Aorta (tissue), 5 donors: ENCODE measurements at places on chromosomes 5 and 9.

- no peaks in the 10 kb centered on the region for H3K36me3 ChIP-seq
- H3K27me3 ChIP-seq = no peaks in the 10 kb centered on the region
Observed at GRCh38 chr9:33239921-33240320, at the start of gene SPINK4. Gene SPINK4 (plus strand): TSS chr9:33240167. CDS start chr9:33240209, 42 bp downstream.

- DNase-seq = no peak
- H3K27me3 ChIP-seq = no peaks in the 10 kb centered on the region
- no peaks in the 10 kb centered on the region for H3K4me1 ChIP-seq
- no peaks in the 10 kb centered on the region for H3K36me3 ChIP-seq
- H3K27ac ChIP-seq = peak overlapping the region; percentile 62
Observed at GRCh38 chr9:114233491-114234185, 78.3 kb downstream of the COL27A1 start.

GRCh38 chr9:29068461-29068860 lies 1495.2 kb upstream of the C9orf72 start:
- no peaks in the 10 kb centered on the region for H3K36me3 ChIP-seq
- no peak overlapping the region for H3K4me3 ChIP-seq
- DNase-seq = no peak
- no peaks in the 10 kb centered on the region for H3K4me1 ChIP-seq

GRCh38 chr5:108735790-108736189 lies 11.9 kb upstream of the FER start:
- no peaks in the 10 kb centered on the region for H3K27me3 ChIP-seq
- DNase-seq = no peak
- H3K4me3 ChIP-seq = no peak overlapping the region
- no peaks in the 10 kb centered on the region for H3K4me1 ChIP-seq
- no peak overlapping the region for H3K27ac ChIP-seq

GRCh38 chr5:72108202-72109061 lies 1.2 kb downstream of the MAP1B start:
- H3K4me1 ChIP-seq = no peaks in the 10 kb centered on the region
- DNase-seq = peak; percentile 90
- no peaks in the 10 kb centered on the region for H3K27me3 ChIP-seq
- H3K4me3 ChIP-seq = peak overlapping the region; percentile 96
- no peaks in the 10 kb centered on the region for H3K36me3 ChIP-seq

- no peaks in the 10 kb centered on the region for H3K27me3 ChIP-seq
- H3K27ac ChIP-seq = no peak overlapping the region
- no peaks in the 10 kb centered on the region for H3K36me3 ChIP-seq
Observed at GRCh38 chr9:76521244-76521681, 62.3 kb downstream of the GCNT1 start.

GRCh38 chr9:91415290-91415689 lies 8.3 kb downstream of the NFIL3 start:
- no peak overlapping the region for H3K4me3 ChIP-seq
- H3K4me1 ChIP-seq = peaks cover 6% of the 10 kb centered on the region
- no peaks in the 10 kb centered on the region for H3K36me3 ChIP-seq
- H3K27ac ChIP-seq = no peak overlapping the region
- H3K27me3 ChIP-seq = no peaks in the 10 kb centered on the region
- no peak for DNase-seq

DNA sequence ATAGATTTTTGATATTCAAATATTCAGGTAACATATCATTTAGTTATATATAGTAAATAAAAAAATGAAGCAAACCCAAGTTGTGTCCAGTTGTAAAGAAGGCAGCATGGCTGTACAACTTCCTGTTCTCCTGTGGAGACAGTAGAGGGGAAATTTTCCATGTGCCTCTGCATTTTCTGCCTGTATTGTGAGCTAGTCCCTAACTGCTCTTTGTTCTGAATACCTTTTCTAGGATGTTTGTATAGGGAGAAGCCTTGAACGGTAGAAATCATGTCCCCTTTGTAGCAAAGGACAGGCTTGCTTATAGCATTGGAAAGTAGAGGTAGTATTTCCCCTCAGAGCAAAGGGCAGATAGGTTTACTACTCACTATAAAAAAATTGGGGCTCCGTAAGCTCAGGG lies 13.3 kb upstream of the RPS23 start:
- no peaks in the 10 kb centered on the region for H3K36me3 ChIP-seq
- DNase-seq = no peak
- no peaks in the 10 kb centered on the region for H3K27me3 ChIP-seq
- H3K4me3 ChIP-seq = no peak overlapping the region

- H3K4me3 ChIP-seq = no peak overlapping the region
- H3K4me1 ChIP-seq = peaks cover 5% of the 10 kb centered on the region
- H3K27me3 ChIP-seq = no peaks in the 10 kb centered on the region
- no peak for DNase-seq
- H3K27ac ChIP-seq = no peak overlapping the region
Observed at GRCh38 chr9:125631391-125632085, 75.5 kb downstream of the MAPKAP1 start.

DNA sequence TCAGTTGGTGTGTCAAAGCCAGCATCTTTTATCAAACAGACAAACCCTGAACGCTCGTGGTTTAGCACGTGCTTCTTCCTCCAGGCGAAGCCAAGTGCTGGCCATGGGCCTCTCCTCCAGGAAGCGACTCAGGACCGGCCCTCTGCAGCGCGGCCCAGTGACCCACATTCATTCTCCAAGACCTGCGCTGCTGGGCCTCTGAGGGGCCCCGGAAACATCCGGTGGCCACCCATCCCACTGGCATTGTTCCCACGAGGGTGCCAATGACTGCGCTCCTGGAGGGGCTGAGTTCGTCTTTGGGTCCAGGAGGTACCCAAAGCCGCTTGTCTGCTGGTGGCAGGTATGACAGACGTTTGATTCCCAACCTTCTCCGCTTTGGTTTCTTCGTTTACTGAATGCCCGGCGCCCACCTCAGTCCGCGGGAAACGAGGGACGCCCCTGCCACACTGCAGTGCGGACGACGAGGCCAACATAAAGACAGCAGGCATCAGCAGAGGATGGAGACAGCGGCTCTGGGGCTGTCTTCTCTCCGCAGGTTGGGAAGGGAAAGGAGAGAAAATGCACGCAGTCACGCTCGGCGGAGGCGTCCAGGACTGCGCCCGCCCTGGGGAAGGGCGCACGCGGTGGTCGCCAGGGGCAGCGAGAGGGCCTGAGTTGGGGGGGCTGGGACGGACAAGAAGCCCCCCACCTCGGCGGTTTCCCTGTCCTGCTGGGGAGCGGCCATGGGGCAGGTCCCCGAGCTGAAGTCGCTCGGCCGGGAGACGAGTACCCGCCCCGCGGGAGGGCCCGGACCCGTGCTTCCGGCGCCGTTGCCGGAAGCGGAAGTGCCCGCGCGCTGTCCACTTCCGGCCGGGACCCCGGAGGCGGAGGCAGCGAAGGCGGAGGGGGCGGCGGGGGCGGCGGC lies at the start of gene EXOC3:
TSS of gene EXOC3 (plus strand) at position 842 of the 904 bp plus-strand sequence. CDS start 3,030 bp downstream, outside the sequence.
- DNase-seq = peak; percentile 82
- peak within 1 kb of the TSS; percentile 59 for H3K4me3 ChIP-seq
- no peak within 1 kb of the TSS for H3K27ac ChIP-seq
- H3K36me3 ChIP-seq = peaks cover 3% of the 10 kb centered on the region
- H3K27me3 ChIP-seq = no peaks in the 10 kb centered on the region

DNA sequence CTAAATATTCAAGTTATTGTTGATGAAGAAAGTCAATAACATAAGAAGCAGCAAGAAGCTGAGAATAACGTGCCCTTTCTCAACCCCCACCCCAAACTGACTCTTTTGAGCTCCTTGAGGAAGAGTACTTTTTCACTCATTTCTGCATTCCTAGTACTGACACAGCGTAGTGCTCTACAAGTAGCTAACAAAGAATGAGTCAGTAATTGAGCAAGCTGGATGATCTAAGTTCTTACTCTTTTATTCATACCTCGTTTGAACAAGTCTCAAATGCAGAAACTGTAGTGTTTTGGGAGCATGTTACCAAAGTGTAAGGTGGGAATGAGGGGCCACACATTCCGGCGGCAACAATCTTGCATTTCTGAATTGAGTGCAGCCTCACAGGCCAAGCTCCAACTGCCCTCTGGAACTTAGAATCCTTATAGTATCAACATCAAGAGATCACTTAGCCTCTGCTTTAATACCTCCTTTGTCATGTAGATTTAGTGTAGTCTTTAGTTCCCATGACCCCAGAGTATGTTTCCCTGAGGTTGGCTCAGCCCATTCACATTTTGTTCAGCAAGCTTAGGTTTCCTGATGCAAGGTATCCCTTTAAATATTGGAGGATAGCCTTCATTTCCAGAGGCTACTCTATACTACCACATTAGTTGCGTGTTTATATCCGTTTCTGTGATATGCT lies 152.0 kb downstream of the PRR16 start:
- DNase-seq = no peak
- no peaks in the 10 kb centered on the region for H3K36me3 ChIP-seq
- no peaks in the 10 kb centered on the region for H3K27me3 ChIP-seq
- no peak overlapping the region for H3K4me3 ChIP-seq
- no peak overlapping the region for H3K27ac ChIP-seq

DNA sequence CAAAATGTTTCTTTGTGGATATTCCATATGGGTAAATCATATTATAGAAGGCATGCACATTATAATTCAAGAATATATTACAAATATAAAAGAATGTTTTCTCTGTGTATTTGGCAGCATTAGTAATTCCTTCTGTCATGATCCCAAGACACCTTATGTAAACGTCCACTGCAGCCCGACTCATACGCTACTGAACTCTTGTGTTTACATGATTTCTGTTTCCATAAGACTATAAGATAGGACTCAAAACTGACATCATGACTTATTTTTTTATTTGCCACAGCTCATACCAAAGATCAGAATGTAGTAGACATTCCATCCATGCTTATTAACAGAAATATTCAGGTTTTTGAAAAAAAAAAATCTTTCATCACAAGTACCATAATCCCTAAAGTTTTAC lies 234.1 kb downstream of the AP3B1 start:
- H3K4me3 ChIP-seq = no peak overlapping the region
- no peaks in the 10 kb centered on the region for H3K36me3 ChIP-seq
- H3K27me3 ChIP-seq = no peaks in the 10 kb centered on the region
- DNase-seq = no peak

DNA sequence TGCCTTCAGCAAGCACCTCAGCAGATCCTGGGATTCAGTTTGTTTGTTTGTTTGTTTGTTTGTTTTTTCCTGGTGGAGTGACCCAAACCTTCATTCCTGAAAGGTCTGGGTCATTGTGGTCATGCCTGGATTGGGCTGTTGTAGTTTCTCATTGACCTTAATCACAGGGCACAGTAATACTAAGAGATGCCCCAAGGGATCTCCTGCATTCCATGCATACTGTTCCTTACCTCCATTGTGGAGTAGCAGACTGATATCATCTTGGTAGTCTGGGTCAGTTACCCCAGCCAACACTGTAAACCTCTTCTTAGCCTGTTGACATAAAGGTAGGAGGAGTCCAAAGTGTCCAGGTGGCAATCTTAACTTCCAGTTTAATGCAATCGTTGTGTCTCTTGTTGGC lies 1466.7 kb upstream of the CDH9 start:
- no peaks in the 10 kb centered on the region for H3K4me1 ChIP-seq
- H3K27ac ChIP-seq = no peak overlapping the region
- no peaks in the 10 kb centered on the region for H3K27me3 ChIP-seq
- H3K36me3 ChIP-seq = no peaks in the 10 kb centered on the region
- no peak for DNase-seq

GRCh38 chr5:88821161-88821560 lies 61.8 kb downstream of the MEF2C start:
- no peak overlapping the region for H3K4me3 ChIP-seq
- H3K27ac ChIP-seq = no peak overlapping the region
- H3K27me3 ChIP-seq = no peaks in the 10 kb centered on the region
- no peak for DNase-seq

- no peaks in the 10 kb centered on the region for H3K4me1 ChIP-seq
- no peak within 1 kb of the TSS for H3K27ac ChIP-seq
- no peaks in the 10 kb centered on the region for H3K36me3 ChIP-seq
- no peak within 1 kb of the TSS for H3K4me3 ChIP-seq
- DNase-seq = peak; percentile 41
Observed at GRCh38 chr9:19788614-19789271, at the start of gene SLC24A2. Gene SLC24A2 (minus strand): TSS chr9:19789037.

GRCh38 chr5:40497573-40497972 lies 182.1 kb upstream of the PTGER4 start:
- no peak overlapping the region for H3K27ac ChIP-seq
- no peaks in the 10 kb centered on the region for H3K4me1 ChIP-seq
- no peaks in the 10 kb centered on the region for H3K27me3 ChIP-seq
- H3K36me3 ChIP-seq = no peaks in the 10 kb centered on the region
- no peak overlapping the region for H3K4me3 ChIP-seq

- H3K4me3 ChIP-seq = no peak overlapping the region
- H3K36me3 ChIP-seq = no peaks in the 10 kb centered on the region
- no peak overlapping the region for H3K27ac ChIP-seq
- no peak for DNase-seq
- H3K4me1 ChIP-seq = no peaks in the 10 kb centered on the region
Observed at GRCh38 chr9:4510546-4511322, 20.5 kb downstream of the SLC1A1 start.

GRCh38 chr9:72205513-72205912 lies 56.3 kb downstream of the GDA start:
- no peak overlapping the region for H3K27ac ChIP-seq
- no peaks in the 10 kb centered on the region for H3K27me3 ChIP-seq
- no peak for DNase-seq
- no peaks in the 10 kb centered on the region for H3K36me3 ChIP-seq
- H3K4me3 ChIP-seq = no peak overlapping the region
- H3K4me1 ChIP-seq = no peaks in the 10 kb centered on the region

- no peak overlapping the region for H3K27ac ChIP-seq
- no peak overlapping the region for H3K4me3 ChIP-seq
- no peak for DNase-seq
- H3K27me3 ChIP-seq = no peaks in the 10 kb centered on the region
- H3K4me1 ChIP-seq = no peaks in the 10 kb centered on the region
Observed at GRCh38 chr5:79032031-79032695, 37.3 kb downstream of the DMGDH start.

GRCh38 chr9:77759391-77759790 lies 111.3 kb upstream of the GNA14 start:
- no peak for DNase-seq
- no peak overlapping the region for H3K27ac ChIP-seq
- no peaks in the 10 kb centered on the region for H3K36me3 ChIP-seq
- no peaks in the 10 kb centered on the region for H3K4me1 ChIP-seq
- no peaks in the 10 kb centered on the region for H3K27me3 ChIP-seq
